Stimulated activated CD8-positive, alpha-beta memory T cell treated with anti-CD3 and anti-CD28 coated beads, Interleukin-7, amount 100 ng/mL, for 1 hour (primary cell): ENCODE measurements at places on chromosomes 6 and 20.

- DNase-seq: no peak
Observed at GRCh38 chr6:44230034-44230675, 6.8 kb downstream of the SLC29A1 start.

DNA sequence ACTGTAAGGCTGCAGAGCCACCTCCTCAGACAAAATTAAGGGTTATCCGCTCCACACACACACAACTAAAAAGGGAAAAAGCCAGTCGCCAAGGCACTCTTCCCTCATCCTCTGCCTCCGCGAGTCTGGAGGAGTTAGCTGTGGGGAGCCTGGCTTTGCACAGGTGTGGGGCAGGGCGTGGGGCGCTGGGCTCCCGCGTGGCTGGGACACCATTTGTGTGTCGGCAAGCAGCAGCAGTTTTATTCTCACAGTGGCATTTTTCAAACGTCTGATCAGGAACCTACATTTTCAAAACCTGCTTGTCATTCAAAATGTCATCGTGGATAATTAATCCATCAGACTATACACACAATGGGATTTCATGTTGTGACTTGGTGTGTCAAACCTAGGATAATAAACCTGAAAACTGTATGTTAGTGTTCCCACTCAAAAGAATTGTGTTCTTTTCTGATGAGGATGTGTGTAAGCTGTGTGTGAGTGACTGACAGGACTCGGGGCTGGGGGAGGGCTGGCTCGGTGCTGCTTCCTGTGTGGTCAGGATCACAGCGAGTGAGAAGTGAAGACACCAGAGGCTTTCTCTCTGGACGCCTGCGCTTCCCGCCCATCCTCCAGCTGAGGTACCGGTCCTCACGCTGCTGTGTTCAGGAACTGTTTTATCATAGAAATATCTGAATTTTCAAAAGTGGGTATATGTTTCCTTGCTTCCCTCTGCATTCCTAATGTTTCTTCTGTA, 83.1 kb downstream of the IRF4 start:
- peak; percentile 47 for DNase-seq

- no peak for DNase-seq
Observed at GRCh38 chr6:143160015-143160414, 99.3 kb downstream of the AIG1 start.

GRCh38 chr6:46333481-46333880, 157.8 kb downstream of the RCAN2 start:
- no peak for DNase-seq

GRCh38 chr6:150857062-150857944, 8.2 kb upstream of the MTHFD1L start:
- no peak for DNase-seq
